ENCODE measurements at places on chromosomes 2 and 18.

DNA sequence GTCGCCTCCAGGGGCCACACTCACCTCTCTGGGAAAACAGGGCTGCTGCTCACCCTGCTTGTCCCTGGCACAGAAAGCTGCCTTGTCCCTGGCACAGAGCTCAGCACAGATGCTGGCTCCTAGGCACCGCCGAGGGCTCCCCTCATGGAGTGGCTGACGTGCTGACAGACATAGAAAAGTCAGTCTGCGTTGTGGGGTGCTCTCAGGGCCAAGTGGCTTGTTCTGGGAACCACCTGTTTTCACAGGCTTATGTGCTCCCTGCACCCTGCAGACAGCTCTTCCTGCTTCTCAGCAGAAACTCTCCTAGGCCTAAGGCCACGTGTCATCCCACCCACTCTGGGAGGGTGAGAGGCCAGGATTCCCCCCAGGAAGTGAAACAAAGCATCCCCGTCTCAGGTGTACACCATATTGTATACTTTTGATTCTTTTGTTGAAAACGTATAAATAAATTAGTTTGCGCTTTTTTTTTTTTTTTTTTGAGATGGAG lies 84.7 kb upstream of the TMEM200C start:
- DNase-seq: no peak

DNA sequence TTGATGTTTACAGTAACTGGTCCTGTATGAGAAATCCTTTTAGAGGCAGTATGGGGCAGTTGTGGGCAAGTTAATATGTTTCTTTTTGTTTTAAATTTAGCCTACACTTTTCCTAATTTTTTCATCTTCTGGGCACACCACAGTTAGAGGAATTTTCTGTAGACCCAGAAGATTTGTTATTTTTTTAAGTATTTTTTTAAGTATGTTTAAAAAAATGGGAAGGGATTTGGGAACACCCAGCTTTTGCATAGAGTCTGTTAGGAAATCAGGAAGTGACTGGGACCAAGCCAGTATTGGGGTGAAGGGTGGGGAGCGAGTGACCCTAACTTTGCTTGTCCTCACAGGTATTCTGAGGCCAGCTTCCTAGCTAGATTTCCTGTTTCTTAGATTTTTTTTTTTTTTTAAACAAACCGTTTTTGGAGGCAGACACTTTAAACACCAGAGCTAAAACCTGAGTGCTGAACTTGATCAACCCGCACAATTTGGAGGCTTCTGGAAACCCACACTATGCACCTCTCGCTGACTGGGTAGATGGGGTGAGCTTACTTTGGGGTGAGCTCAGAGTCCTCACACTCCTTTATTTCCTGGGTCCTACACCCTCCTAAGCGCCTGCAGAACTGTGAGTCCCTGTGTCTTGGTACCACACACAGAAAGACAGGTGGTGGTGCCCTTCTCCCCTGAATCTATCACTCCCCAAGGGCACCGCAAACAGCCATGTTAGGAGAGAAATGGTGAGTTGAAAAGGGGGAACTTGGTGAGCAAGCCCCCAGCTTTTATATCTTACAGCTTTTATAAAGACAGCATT lies 5.2 kb downstream of the GATA6 start:
- DNase-seq: no peak

GRCh38 chr18:72233106-72233505 lies 311.0 kb downstream of the CBLN2 start:
- no peak for DNase-seq

DNA sequence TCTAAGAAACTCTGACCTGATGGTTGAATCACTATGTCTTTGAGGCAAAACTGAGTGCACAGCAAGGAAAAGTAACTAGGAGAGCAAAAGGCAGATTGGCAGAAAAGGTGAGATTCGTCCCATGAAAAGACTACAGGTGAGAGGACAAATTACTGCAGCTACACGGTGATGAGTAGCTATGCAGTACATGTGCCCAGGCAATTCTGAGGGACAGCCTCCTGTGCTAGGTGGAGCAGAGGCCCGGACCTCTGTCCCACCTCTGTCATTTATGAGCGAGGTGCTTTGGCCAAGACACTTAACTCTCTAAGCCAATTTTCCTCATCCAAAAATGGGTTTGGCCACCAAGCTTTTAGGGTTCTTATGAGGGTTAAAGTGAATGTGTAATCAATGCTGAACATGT lies 59.9 kb downstream of the GRB14 start:
- DNase-seq: no peak

DNA sequence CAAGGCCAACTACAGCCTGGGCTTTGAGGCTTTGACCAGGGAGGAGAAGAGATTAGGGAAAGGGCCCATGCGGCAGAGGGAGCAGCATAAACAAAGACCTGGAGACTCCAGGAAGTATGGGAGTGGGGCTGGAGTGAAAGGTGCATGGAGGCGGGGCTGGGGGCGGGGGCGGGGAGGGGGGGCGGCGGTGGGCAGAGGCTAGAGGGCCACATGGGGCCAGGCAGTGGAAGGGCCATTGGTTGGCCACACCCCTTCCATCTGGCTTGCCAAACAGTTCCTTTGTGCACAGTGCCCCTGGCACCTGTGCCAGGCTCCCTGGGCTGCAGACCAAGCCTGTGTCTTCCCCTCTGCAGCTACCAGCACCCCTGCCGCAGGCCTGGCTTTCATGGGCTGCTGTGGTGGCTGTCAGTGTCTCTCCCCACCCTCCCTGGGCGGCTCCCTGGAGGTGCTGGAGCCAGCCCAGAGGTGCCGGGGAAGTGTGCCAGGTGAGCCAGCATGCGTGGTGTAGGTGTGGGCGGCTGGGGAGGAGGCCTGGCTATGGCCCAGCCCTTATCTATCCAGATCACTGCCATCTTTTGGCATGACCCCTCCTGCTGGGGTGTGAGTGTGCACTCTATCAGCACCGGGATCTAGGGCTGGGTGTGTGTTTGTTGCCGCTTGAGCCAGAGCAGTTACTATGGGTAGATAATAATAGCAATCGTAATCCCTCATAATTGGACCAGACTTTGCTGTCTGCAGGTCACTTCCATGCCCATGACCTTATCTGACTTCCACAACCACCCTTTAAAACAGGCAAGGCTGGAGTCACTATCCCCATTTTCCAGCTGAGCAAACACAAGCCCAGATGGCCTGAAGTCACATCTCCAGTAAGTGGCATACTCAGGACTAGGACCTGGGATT lies 30.5 kb downstream of the DNMT3A start:
- no peak for DNase-seq

- no peak for DNase-seq
These were observed 20.7 kb downstream of the FARP2 start for GRCh38 chr2:241376808-241377207.

DNA sequence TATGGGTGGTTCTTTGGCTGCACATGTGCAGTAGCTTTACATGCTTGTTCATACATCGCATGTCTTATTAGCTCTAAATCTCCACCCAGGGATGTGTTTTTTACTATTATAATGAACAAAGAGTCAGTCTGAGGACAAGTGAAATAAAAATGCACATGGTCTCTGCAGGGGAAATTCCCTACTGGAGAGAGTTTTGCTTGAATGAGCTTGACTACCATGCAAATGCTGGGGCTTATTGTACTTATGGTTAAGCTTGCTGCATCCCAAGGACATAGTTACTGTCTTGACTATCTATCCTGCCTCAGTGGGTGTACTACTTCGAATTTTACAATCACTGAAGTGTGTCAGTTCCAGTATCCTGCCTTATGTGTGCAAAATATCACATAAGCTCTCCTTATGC lies 362.7 kb downstream of the TDRD15 start:
- DNase-seq: no peak

DNA sequence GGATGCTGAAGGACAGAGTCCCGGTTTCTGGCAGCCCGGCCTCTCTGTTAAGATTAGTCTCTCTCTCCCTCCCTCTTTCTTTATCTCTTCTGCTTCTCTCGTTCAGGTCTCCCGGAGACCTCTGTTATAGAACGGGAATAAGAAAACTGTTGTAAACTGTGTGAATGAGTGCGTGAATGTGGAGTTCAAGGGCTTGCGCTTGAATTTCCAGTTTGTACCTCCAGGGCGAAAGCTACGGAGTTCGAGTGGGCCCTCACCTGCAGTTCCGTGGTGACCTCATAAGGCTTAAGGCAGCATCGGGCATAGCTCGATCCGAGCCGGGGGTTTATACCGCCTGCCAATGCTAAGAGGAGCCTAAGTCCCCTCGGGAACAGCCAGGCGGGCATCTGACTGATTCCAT lies 26.4 kb downstream of the SKA1 start:
- DNase-seq: no peak

DNA sequence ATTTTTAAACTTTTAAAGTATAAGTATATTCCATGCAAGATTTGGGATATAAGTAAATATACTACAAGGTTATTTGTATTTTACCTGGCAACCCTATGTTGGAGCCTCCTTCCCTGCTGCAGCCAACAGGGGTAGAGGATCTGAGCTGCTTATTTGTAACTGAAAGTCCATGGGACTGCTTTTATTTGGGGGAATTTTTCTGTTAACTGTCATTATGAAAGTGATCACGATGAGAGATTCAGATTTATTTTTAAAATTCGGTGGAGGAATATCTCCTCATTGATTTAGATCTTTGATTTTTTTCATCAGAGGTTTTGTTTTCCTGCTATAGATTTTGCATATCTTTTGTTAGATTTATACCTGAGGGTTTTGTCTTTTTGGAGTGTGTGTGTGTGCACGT lies 215.9 kb downstream of the PRKCE start:
- DNase-seq: no peak

DNA sequence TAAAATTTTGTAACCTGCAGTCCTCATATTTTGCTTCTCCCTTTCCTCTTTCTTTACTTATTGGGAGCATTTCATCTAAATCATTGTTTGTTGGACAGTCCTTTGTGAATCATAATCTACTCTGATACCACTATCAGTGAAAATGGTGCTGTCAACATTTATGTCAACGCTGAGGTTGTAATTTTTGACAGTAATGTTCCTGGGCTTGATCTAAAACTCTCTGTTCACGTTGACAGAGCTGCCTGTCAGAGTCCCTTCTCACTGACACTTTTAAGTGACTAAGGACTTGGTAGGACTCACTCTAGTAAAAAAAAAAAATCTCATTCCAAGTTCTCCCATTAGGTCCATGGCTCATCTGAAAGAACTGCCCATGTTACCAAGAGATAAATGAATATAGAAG lies 1640.8 kb upstream of the PIK3C3 start:
- DNase-seq: no peak

DNA sequence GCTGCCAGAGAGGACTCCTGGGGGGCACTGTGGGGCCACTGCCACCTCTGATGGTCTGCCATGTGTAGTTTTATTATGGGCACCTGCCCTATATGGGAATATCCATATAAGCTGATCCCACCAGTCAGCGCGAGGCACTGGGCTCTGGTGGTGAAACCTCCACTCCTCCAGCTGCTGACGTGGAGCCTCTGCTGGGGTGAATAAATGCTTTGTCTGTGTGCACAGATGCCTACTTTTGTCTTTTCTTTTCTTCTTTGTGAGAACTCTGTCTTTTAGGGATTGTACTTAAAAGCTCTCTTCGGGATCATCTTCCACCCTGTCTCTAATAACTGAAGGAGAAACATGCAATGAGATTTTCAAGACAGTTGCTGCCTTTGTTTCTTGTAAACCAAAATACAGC lies 68.9 kb upstream of the NCK2 start:
- DNase-seq: no peak

- DNase-seq: no peak
These were observed 79.1 kb upstream of the KLHL14 start for GRCh38 chr18:32851936-32852335.

GRCh38 chr18:62288665-62289008 lies 36.5 kb upstream of the TNFRSF11A start:
- DNase-seq: no peak

GRCh38 chr18:62432176-62432575 lies 90.6 kb upstream of the ZCCHC2 start:
- DNase-seq: no peak

DNA sequence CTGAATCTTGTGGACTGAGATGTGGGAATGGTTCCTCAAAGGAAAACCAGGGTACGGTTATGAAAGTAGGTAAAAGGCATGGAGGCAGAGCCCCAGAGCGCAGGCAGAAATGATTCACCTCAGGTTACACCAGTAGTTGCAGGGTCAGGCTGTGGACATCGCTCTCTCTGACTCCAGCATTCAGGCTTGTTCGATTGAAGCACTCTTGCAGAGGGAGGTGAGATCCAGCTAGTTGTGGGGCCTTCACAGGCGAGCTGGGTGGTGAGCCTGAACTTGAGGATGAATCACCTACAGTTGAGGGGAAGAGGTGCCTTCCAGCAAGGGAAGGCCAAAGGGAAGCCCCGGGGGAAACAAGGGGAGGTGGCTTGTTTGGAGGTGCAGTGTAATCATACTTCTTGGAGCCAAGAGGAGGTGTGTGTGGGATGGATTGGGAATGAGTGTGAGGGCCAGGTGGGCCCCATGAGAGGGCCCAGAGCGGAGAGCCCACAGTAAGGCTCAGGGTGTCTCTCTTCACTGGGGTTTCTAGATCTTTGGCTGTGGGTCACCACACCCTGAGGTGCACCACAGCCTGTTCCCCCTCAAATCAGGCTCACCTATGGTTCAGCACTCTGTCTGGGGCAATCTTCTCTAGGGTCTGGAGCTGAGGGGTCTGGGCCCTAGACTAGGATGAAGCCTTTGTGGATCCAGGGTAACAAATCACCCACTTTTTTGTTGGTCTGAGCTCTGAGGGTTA lies 48.5 kb upstream of the MCFD2 start:
- no peak for DNase-seq

- no peak for DNase-seq
These were observed 99.5 kb downstream of the SLC4A3 start for GRCh38 chr2:219726916-219727315.

DNA sequence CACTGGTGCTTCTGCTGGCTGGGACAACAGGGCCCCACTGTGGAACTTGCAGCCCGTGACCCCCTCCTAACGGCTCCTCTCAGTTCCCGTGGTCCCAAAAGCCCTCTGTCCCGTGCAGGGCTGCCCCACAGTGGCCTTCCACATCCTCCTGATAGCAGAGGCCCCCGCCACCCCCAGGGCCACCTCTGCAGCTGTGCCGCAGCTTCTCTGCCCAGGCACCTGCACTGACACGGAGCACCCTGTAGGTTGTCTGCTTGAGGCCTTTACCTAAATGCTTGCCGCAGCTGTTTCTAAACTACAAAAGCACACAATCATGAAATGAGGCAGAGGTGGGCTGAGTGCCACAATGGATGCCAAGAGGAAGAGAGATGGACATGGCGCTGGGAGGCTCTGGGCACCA lies 13.5 kb upstream of the GRHL1 start:
- no peak for DNase-seq

- no peak for DNase-seq
These were observed 1.9 kb downstream of the TTL start for GRCh38 chr2:112483831-112484230.

- DNase-seq: no peak
These were observed 92.0 kb upstream of the CYP1B1 start for GRCh38 chr2:38167968-38168350.

GRCh38 chr18:11956371-11957308 lies 24.7 kb upstream of the IMPA2 start:
- DNase-seq: no peak

DNA sequence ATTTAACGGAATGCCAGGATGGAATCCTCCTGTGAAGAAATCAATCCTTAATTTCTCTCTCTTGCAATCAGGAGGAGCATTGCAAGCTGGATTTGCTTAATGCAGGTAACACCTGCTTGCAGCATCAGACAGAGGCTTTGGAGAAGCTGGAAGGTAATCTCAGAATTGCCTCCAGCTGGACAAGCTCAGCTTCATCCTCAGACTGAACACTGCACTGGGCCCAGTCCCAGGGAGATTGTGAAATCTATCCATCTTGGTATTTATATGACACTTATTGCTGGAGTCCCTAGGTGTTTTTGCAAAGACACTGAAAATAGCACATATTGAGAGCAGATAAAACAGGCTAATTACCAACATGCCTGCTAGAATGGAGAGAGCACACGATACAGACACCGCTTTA lies 179.4 kb upstream of the SESTD1 start:
- DNase-seq: no peak

Measured in DND-41 (cell line).